ENCODE measurements at places on chromosomes 5 and 9.

DNA sequence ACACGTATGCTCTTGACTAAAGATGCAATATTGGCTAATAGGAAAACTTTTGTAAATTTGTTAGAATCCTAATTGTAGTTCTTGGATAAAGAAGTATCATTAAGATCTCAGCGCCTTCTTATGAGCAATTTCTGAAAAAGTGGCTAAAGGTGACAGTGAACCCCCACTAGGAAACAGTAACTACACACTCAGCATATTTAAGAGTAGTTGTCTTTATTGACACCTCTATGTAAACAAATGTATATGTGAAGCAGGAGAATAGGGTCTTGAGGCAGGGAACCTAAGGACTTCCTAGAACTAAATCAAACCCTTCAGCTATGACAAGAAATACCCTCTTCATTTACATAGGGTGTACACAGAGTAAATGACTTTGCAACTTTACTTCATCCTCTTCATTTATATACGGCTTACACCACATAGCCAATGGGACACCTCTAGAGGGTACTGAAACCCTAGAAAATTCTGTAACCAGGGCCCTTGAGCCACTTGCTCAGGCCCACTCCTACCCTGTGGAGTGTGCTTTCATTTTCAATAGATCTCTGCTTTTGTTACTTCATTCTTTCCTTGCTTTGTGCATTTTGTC lies 2.8 kb downstream of the NIPSNAP3A start:
- no peak for DNase-seq

DNA sequence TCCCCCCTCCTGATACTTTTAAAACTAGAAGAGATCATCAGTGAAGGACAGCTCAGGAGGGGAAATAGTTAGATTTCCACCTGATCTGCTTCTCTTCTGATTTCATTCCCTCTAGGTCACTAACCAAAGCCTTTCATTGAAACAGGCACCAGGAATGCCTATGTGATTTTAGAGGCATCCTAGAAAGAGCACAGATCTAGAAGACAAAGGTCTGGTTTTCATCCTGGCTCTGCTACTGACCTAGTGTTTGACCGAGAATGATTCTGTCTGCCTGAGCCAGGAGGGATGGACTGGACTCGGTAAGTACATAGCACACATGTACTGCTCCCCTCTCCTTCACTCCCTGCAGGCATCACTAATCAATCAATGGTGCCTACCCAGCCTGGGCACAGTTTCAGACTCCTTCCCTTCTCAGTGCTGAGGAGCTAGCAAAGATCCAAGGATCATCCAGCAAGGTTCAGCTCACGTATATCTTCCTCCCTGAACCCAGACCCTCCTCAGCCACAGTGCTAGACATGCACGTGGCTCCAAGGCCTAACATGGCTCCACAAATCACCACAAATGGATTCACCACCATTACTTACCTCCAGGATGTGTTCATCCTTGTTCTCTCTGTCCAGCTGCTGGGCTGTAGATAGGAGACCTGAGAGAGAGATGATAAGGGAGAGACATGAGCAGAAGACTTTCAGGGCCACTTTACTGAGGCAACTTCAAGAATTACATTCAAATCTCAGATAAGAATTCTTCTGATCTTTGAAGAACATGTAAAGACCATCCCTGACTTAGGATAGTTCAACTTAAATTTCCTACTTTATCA lies 35.2 kb downstream of the FAT2 start:
- DNase-seq, result no peak

DNA sequence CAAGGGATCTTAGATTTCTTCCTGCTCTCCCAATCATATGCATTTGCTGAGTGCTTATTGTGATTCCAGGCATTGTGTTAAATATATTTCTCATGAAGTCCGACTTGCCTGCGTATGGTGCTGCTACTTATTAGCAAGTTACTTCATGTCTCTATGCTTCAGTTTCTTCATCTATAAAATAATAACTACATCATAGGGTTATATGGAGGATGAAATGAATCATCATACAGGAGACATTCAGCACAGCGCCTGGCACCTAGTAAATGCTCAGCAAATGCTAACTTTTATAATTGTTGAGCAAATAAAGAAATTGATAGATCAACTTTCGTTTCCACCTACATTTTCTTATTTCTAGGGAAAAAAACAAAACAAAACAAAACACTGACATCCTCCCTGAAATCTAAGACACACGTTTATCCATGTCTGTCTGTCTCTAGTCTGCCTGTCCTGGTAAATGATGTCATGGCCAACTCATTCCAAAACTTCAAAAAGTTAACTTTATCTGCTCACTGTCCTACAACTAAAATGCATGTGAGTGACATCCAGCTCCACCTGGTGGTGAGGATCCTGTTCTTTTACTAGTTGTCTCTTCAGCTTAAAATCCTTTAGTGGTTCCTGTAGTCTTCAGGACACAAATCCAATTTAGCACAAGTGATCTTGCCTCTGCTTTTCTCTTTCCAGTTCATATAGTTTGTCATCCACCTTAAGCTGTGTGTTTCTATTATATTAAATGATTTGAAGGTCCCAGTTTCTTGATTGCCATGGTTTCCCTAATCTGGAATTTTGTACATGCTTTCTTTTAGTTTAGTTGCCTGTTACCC lies 27.7 kb downstream of the PPP3R2 start:
- DNase-seq, result peak; percentile 6

GRCh38 chr5:64341340-64341739 lies 164.5 kb upstream of the RGS7BP start:
- no peak for DNase-seq

DNA sequence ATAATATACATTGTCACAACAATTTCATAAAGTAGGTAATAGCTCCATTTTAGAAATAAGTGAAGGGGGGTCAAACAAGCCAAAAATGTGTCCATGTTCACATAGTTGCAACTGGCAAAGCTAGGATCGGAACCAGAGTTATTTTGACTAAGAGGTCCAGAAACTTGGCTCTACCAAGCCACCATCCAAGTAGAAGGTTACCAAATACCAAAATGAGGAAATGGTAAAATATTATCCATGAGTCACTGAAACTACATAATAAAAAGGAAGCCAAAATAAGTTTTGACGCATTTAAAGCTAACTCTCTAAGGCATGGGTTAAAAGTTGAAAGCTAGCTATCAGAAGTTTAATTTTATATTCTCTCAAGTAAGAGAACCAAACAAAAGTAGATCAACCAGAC lies 886.9 kb upstream of the DMAC1 start:
- no peak for DNase-seq

DNA sequence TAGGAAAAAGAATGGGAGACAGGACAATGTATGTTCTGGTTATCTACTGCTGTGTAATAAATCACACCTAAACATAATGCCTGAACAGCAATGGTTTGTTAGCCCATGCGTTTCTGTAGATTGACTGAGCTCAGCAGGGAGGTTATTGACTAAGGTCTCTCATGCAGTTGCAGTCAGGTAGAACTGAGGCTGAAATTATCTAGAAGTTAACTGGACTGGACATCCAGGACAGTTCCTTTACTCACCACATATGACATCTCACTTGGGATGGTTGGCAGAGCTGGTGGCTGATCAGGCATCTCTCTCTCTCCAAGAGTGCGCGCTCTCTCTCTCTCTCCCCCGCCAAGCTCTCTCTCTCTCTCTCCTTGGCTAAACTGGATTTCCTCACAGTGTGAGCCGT lies 8.9 kb upstream of the FOXB2 start:
- DNase-seq, result no peak

DNA sequence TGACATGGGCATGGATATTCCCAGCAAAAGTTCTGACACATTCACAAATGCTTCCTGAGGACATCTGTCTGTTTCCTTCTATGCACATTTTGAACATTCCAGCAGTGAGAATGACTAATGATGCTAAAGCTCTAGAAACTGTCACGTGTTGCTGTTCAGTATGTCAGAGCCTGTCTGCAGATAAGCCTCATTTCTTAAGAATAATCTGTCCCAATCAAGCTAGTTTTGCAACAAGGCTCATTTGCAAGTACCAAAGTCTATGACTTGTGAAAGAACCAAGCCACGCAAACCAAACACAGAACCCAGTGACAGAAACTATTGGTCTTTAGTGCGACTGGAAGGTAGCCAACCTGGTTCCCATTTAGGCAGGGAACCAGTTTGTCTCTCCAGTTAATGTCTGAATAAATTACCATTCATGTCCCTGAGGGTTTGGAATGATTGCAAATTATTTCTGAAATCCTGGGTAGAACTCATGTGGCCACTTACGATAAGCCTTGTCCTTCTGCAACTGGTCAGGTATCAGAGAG lies 178.5 kb downstream of the C9orf152 start:
- no peak for DNase-seq

- no peak for DNase-seq
Observed at GRCh38 chr5:136174021-136174659, 18.8 kb downstream of the SMIM32 start.

DNA sequence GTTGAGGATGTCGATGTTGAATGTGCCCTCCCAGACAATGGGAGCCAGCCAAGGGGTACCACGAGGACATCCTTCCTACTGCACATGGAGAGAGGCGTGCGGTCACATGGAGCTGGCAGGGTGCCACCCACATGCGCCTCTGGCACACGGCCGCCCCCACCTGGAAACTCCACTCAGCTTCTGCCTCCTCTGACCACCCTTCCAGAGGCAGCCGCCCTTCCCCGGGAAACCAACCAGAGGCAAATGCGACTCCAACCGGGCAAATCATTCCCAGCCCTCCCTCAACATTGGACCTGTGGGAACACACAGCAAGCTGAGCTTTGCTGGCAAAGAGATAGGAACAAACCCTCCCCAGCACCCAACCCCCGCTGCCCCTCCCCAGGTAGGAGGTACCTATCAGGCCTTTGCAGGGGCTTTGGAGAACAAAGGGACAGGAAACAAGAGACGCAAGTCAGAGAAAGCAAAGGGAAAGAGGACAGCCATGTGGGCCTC lies 17.5 kb downstream of the ABO start:
- DNase-seq, result no peak

DNA sequence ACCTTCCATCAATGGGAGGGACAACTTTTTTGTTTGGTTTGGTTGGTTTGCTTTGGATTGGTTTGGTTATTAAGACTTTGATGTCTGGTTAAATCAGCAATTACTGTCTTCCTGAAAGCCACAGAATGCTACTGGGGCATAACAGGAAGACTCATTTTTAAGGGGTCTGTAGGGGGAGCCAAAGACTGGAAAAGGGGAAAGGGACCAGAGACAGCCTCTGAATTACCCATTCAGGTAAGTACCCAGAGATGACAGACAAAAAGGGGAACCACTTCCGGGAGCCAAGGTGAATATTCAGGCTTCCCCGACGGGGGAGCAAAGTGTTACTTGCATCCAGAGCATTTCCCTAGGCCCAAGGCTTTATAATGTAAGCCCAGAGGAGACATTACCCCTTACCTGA lies 4.6 kb upstream of the FEM1C start:
- DNase-seq, result no peak

GRCh38 chr9:6905850-6906375 lies 148.1 kb downstream of the KDM4C start:
- no peak for DNase-seq

- no peak for DNase-seq
Observed at GRCh38 chr9:132007371-132008025, 72.2 kb downstream of the MED27 start.

DNA sequence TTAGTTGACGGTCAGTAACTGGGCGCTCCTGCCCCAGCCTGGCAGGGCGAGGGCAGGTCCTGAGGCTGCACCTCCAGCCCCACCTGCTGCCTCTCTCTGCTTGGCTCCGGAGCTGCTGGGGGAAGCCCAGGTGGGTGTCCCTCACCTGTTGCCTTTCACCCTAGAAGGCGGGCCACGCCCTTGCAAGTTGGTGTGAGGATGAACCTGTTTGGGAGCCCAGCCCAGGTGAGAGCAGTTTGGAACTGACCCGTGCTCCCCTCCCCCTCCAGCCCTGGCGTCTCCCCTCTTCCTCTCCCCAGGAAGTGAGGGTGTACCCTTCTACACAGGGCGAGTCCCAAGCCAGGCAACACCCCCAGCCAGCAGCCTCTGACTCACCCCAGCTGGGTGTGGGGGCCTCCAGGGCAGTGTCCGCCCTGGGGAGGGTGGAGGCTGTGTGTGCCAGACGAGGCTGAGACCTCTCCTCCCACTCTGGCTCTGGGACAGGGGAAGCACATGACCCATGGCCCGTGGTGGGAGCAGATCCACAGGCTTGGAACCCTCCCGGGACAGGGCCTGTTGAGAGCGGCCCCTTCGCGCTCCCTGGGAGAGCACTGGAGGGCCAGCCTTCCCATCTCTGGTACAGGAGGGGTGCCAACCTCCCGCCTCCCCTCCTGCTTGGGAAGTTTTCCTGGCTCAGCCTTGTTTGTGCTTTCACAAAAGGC lies 10.4 kb downstream of the LRRC8A start:
- DNase-seq, result no peak

GRCh38 chr9:111108946-111109345 lies 70.7 kb upstream of the LPAR1 start:
- no peak for DNase-seq

- no peak for DNase-seq
Observed at GRCh38 chr9:97980479-97980803, 2.7 kb upstream of the ANP32B start.

- DNase-seq, result no peak
Observed at GRCh38 chr5:137598399-137598798, 99.3 kb upstream of the SPOCK1 start.

GRCh38 chr5:68709239-68709638 lies 384.6 kb upstream of the SLC30A5 start:
- DNase-seq, result no peak

- no peak for DNase-seq
Observed at GRCh38 chr9:84955971-84956370, 286.4 kb downstream of the NTRK2 start.

DNA sequence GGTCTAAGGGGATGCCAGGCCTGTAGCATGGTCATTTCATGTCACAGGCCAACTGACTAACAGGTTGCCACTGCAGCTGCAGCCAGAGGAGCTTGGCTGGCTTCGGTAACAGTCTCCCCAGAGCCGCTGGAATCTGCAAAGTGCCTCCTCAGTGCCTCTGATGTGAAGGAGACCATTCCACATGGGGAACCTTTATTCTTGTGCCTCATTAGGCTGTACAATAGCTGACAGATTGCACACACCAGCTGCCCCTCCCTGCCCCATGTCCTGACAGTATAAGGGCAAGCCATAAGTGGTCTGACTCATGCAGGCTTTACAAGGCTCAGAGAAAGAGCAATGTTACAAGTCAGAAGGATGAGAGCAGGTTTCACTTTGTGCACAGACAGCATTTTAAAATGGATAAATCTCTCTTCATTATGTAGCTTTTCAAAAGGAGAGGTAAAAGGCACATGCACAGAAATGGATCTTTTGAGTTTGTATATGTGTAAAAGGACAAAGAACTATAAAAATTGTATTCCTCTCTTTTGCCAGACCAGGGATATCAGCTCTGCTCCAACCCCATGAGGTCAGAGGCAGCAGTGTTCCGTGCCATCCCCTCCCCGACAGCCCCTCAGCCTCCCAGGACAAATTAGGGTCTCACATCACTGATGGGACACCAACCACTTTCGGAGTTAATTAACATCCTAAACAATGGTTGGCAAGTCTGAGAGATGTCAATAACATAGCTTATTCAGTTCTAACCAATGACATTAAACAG lies 467.8 kb downstream of the TMEM232 start:
- no peak for DNase-seq

GRCh38 chr5:175895686-175896102 lies 24.3 kb downstream of the CPLX2 start:
- DNase-seq, result peak; percentile 5

Measured in T follicular helper cell (primary cell).